SK-MEL-5 (cell line): ENCODE measurements at places on chromosomes 3 and 15.

DNA sequence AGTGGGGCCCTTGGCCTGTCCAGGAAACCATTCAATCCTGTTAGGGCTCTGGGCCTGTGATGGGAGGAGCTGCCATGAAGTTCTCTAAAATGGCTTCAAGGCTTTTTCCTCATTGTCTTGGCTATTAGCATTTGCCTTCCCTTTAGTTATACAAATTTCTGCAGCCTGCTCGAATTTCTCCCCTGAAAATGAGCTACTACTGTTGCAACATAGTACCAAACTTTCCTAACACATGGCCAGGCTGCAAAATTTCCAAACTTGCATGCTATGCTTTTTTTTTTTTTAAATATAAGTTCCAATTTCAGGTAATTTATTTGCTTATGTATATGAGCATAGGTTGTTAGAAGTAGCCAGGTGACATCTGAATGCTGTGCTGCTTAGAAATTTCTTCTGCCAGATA is 560.8 kb upstream of the TBL1XR1 start:
- no peak for DNase-seq

GRCh38 chr15:49831206-49831965 is 210.5 kb downstream of the DTWD1 start:
- peak; percentile 39 for DNase-seq

- peak; percentile 83 for DNase-seq
Observed at GRCh38 chr15:48250640-48251076, 44.6 kb downstream of the SLC12A1 start.

- no peak for DNase-seq
Observed at GRCh38 chr3:38482951-38483350, 13.2 kb upstream of the EXOG start.

DNA sequence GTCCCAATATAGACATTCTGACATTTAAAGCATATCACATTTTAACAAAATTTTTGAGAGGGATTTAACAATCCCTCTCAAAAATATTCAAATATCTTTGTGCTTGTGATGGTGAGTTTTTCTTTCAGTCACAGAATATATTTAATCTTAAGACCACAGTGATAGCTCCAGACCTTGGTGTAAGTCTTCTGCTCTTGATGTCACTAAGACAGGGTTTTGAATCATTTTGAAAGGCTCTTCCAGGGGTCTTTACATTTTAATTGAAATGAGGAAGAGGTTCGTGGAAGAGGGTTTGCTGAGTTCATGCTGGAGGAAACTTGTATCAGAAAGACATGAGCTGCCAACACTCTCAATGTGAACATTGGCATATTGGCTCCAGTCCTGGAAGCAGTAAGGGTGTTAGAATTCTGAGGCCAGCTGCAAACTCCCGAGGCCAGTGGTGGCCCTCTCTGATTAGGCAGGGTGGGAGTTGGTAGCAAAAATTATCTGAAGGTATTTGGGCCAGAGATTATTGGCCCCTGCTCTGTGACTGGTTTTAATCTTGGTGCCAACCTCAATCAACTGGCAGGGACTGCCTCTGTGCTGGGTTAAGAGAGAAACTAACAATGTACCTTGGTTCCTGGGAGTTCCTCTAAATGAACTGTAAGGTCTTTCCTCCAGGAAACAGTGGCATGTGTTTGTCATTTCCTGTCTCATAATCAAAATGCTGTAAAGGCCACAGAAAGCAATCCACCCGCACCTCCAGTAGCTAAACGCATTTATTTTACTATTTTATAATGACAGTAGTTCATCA is 5.3 kb downstream of the POU1F1 start:
- no peak for DNase-seq

GRCh38 chr3:37074178-37074577 is 80.9 kb downstream of the MLH1 start:
- no peak for DNase-seq

GRCh38 chr3:88595026-88595425 is 445.3 kb downstream of the C3orf38 start:
- DNase-seq = peak; percentile 21

- DNase-seq = no peak
Observed at GRCh38 chr3:46353647-46354410, at the start of gene CCR2. TSS of gene CCR2 (plus strand) at chr3:46354111. CDS start at chr3:46357528, 3,417 bp downstream.

- peak; percentile 76 for DNase-seq
Observed at GRCh38 chr3:134378384-134378783, 4.1 kb upstream of the AMOTL2 start.

GRCh38 chr3:62035402-62036057 is 337.8 kb downstream of the FEZF2 start:
- DNase-seq = no peak

GRCh38 chr3:89000886-89001285 is 106.5 kb upstream of the EPHA3 start:
- no peak for DNase-seq

DNA sequence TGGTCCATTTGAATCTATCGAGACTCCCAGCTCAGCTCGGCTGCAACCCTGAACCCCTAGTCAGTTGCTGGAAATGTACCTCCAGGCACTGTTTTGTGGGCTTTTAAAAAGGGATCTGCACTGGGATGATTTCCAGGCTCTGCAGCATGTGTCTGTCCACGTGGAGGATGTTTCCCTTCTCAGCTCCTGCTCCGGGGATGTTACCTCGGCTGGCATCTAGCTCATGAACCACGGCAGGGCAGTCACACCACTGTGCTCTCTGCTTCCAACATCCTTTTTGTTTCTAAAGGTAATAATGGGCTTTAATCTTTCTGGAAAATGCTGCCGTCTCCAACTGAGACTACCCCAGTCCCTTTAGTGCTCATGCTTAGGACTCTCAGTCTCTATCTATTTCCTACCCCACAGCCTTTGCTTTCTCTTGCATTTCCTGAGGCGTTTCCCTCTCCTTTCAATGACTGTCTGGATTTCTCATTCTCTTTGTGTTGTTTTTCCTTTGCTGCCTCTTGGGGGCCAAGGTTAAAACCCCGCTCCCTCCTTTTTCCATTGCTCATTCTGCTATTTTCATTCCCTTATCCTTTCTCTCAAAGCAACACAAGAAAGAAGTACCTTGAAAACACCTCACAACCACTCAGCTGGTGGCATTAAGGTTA is 42.9 kb upstream of the AKAP13 start:
- DNase-seq = no peak
